ENCODE measurements at places on chromosomes 5 and 9.

GRCh38 chr9:88531920-88532698, 2.9 kb upstream of the NXNL2 start:
- DNase-seq: no peak

DNA sequence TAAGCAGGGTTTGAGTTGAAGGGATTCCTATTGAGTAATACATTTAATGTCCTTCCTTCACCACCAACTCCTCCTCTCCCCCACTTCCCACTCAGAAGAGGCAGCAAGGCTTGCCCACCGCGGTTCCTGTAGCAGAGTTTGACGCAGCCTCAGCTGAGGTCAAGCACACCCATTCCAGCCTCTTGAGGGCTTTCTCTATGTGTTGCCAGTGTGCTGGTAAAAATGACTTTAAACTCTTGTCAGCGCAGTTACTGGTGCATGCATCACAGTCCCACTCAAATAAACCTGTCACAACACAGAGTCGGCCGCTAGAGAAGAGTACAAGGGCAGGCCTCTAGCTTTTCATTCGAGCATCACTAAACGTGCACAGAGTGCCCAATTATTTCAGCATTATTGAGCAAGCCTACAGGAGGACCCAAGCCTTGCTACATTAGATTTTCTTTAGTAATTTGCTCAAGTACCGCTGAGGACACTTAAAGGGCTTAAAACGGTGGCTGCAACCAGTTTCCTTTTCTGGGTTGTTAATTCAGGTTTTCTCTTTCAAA, 79.6 kb downstream of the TLE4 start:
- DNase-seq: no peak

GRCh38 chr9:78399153-78399552, 102.2 kb downstream of the PSAT1 start:
- no peak for DNase-seq

GRCh38 chr9:112104401-112104800, 70.7 kb downstream of the SUSD1 start:
- DNase-seq: no peak

- no peak for DNase-seq
These were observed 146.4 kb upstream of the ZNF366 start for GRCh38 chr5:72653586-72653985.

- no peak for DNase-seq
These were observed 34.2 kb downstream of the WNK2 start for GRCh38 chr9:93218161-93218560.

DNA sequence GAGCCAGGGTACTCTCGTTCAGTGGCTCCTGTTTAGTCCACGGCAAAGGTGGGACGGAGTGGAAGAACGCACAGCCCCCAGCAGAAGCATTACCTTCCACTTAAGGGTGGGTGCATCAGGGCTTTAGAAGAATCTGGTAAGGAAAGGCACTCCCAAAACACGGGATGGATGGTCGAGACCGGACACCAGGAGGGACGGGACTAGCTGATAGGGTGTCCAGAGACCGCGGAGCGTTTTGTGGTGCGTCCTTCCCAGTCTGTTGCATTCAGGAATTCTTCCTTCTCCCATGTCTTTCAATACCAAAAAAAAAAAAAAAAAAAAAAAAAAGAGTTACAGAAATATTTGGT, 545 bp upstream of the CTSV start:
- DNase-seq: no peak

- DNase-seq: no peak
These were observed 1111.1 kb downstream of the TAF11L14 start for GRCh38 chr5:18745042-18745987.

DNA sequence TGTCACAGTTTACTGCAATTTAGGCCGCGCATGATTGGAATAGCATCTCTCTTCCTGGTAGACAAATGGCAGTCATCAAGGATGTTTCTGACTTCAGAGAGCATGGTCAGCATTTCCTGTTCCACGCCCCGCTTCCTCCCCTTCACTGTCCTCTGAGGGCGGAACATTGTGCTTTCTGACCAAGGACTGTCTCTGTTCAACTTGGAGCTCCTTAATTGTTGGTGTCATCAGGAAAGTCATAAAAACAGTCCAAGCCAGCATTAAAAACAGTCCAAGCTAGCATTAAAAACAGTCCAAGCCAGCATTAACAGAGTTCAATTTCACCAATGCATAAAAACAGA, 301.3 kb upstream of the IRX4 start:
- DNase-seq: no peak

DNA sequence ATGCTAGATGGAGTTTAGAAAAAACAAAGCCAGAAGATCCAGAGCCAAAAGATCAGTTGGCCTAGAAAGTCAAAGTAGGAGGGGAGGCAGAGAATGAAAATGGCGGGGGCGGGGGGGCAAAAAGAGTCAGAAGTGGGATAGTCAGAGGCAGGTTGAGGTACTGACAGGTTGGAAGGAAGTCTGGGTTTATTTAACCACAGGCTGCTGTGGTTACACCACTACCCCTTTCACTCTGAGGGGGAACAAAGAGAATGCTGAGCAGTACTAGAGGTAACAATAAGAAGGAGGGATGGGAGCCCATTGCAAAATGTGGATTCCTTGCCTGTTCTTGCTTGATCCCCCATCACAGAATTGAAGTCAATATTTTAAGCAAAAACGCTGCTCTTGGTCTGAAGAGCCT, 111.8 kb downstream of the CAVIN4 start:
- DNase-seq: no peak

Measured in stimulated activated CD8-positive, alpha-beta memory T cell treated with anti-CD3 and anti-CD28 coated beads, Interleukin-7, amount 100 ng/mL, for 1 hour (primary cell).